ENCODE measurements at places on chromosomes 7 and 10. TPM values are rescaled to one million over a fixed set of nuclear protein-coding genes. Genes with fewer than 3 reads are reported as not detected.
A peak's percentile ranks its signal among the peaks of the same experiment; 100 is the strongest.

The ATP6V0A4 gene
- not detected for total RNA-seq

GRCh38 chr10:70284542-70285475 lies 1.0 kb upstream of the NPFFR1 start:
- no peaks in the 10 kb centered on the region for H3K36me3 ChIP-seq
- no peaks in the 10 kb centered on the region for H3K27me3 ChIP-seq
- H3K4me3 ChIP-seq, result no peak overlapping the region
- no peaks in the 10 kb centered on the region for H3K4me1 ChIP-seq
- no peak for DNase-seq
- no peak overlapping the region for H3K27ac ChIP-seq

DNA sequence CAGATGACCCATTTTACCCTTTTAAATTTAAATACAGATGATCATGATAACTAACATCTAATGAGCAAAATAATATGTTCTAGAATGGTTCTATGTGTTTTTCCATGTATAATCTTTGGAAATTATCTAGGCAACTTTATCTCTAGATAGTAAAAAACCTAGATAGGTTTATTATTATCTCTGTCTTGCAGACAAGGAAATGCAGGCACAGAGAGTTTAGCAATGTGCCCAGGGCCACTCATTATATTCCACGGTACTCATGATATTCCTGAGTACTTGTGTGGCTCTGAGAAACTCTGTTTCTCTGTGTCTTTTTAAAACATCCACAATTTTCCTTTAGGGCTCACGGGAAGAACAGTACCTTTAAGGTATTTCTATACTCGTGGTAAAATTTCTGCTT lies 26.4 kb upstream of the SNX13 start:
- H3K36me3 ChIP-seq, result no peaks in the 10 kb centered on the region
- no peaks in the 10 kb centered on the region for H3K4me1 ChIP-seq
- H3K27me3 ChIP-seq, result no peaks in the 10 kb centered on the region
- H3K27ac ChIP-seq, result no peak overlapping the region
- no peak overlapping the region for H3K4me3 ChIP-seq

DNA sequence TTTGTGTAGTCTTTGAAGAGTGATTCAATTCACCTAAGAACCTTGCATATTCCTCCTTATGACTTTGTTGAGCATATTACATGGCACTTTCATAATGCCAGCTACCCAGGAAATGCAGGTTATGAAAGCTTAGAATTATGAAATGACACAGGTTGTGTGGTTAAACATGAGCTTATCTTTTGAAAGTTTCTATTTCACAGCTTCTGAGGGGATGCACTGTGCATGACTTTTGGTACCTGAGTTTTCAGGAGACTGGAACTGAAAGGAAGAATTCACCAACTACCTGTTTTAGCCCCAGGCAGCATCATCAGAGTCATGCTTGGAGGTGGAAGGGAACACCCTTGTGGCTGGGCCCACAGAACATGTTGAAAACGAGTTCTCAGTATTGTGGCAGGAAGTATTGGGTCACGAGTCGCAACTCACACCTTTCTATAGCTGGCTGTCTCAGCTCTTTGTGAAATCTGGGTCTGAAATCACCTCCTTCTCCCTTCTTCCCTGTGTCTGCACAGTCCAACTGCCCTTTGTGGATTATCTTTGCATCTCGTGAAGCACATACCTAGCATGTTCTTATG lies 228.2 kb downstream of the PTEN start:
- peaks cover 33% of the 10 kb centered on the region for H3K4me1 ChIP-seq
- H3K27ac ChIP-seq, result peak overlapping the region; percentile 53
- no peaks in the 10 kb centered on the region for H3K36me3 ChIP-seq
- no peaks in the 10 kb centered on the region for H3K27me3 ChIP-seq
- no peak overlapping the region for H3K4me3 ChIP-seq

The PDE6C gene
- not detected for total RNA-seq

DNA sequence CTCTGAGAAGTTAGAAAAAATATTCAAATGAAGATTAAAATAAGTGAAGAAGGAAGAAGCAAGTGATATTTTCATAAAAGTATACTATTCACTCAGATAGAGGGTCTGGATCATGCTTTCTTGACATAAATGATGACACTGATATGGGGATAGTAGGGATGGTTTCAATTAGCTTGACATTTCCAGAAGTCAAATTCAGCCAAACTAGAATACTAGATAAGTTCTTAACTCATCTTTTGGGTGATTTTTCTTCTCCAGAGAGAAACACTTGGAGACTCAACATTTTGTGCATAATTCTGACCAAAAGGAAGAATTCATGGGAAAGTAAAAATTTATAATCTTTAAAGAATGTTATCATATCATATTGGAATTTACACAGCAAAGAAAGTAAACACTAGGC lies 152.0 kb upstream of the LRGUK start:
- H3K27ac ChIP-seq, result no peak overlapping the region
- no peaks in the 10 kb centered on the region for H3K36me3 ChIP-seq
- no peak for DNase-seq
- H3K27me3 ChIP-seq, result no peaks in the 10 kb centered on the region
- no peaks in the 10 kb centered on the region for H3K4me1 ChIP-seq

DNA sequence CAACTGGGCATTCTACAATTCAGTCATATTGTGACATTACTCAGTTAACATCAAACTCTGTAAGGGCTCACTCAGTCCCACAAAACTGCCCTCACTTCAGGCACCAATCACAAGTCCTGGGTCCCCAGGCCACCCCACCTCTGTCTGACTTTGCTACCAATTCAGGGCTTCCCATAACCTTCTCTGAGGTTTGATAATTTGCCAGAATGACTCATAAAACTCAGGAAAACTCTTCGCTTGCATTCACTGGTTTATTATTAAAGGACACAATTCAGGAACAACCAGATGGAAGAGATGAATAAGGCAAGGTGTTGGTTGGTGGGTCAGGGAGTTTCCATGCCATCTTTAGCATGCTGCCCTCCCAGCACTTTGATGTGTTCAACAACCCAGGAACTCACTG lies 41.3 kb downstream of the AVL9 start:
- H3K36me3 ChIP-seq, result no peaks in the 10 kb centered on the region
- no peaks in the 10 kb centered on the region for H3K4me1 ChIP-seq
- DNase-seq, result no peak
- no peaks in the 10 kb centered on the region for H3K27me3 ChIP-seq

DNA sequence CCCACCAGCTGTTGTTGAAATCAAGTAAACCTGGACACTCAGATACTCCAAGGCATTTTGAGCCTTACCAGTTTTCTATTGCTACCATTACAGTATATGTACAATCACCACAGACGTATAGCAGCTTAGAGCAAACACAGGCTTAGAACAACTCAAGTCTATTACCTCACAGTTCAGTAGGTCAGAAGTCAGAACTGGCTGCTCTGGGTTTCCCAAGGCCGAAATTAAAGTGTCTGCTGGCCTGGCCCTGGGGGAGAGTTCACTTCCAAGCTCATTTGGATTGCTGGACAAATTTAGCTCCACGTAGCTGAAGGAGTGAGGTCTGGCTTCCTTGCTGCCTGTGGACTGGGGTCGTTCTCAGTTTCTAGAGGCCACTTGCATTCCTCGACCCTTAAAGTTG lies 260.1 kb upstream of the LRRN3 start:
- H3K27ac ChIP-seq, result no peak overlapping the region
- H3K4me3 ChIP-seq, result no peak overlapping the region
- H3K27me3 ChIP-seq, result no peaks in the 10 kb centered on the region
- peaks cover 8% of the 10 kb centered on the region for H3K4me1 ChIP-seq
- H3K36me3 ChIP-seq, result no peaks in the 10 kb centered on the region

DNA sequence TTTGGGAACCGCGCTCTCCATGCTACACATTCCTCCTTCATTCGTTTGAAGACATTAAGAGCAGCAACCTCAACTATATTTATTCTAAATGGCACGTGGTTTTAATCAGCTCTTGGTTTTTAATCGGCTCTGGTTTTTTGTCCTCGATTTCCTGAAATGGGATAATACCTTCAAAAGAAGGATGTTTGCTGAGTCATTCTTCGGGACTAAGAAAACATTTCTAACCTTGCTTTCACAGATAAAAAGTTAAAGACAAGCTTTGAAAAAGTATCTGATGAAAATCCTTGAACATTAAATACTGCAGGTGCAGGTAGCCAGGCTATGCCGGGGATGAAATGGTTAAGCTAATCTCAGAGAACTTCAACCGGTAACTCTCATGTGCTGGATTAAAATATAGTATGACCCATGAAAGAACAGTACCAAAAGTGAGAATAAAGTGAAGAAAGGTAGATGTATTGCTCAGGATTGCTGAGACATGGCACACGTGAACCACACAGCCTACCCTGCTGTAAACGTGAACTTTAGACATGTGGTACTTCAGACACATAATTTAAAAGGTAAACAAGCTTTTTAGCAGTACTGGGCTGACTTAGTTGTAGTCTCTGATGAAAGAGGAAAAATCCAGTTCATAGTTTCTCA lies 89.1 kb downstream of the PTPRN2 start:
- H3K4me1 ChIP-seq, result no peaks in the 10 kb centered on the region
- no peaks in the 10 kb centered on the region for H3K36me3 ChIP-seq
- no peak overlapping the region for H3K4me3 ChIP-seq
- H3K27me3 ChIP-seq, result no peaks in the 10 kb centered on the region

The NYAP1 gene
- total RNA-seq, result 0.36 TPM

DNA sequence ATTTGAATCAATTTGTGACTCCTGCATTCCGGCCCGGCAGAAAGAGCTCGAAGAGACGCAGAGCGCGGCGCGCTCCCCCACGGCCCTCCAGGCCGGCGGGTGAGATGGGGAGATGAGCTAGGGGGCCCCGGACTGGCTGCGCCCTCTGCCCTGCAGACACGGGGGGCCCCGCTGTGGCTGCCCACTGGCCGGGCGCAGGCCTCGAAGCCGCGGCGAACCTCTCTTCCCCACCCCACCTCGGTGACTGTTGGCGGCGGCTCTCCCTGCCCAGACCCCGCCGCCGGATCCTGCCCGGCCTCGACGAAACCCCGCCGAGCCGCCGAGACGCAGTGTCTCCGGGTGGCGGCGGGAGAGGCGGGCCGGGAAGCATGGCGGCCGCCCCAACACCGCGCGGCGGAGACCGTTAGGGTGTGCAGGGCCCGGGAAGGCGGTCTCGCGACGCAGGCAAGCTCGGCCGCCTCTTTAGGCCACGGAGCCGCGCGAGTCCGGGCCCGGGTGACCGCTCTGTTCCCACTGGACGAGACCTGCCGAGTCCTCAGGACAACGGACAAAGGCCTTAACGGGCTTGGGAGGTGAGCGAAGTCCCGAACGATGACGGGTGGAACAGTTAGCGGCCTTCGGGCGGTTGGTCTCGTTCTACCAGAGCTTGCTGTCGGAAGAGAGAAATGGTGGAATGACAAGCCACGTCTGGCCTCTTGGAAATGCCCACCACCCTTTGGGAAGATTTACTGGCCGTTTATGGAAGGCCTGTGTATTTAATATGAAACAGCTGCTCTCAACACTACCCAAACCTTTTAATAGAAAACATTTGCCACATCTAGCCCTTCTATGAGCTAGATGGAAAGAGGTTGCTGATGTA lies 24.3 kb downstream of the NUP42 start:
- no peak overlapping the region for H3K4me3 ChIP-seq
- peak; percentile 37 for DNase-seq
- peak overlapping the region; percentile 50 for H3K27ac ChIP-seq
- H3K36me3 ChIP-seq, result peaks cover under 1% of the 10 kb centered on the region

The CCDC172 gene
- total RNA-seq, result not detected

DNA sequence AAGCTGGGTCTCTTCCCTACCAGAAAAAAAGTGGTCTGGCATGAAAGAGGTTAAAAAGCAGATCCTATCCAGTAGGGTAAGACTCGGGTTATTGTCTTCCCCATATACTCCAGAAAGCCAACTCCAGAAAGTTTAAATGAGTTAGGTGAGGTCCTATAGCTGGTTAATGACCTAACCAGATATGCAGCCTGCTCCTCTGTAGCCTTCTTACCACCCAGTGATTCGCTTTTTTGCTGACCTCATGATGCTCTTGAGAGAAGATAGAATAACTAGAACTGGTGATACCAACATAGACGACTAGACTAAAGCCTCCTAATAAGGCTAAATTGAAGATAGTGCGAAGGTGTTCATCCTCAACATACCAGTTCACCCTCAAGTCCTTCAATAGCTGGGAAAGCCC lies 675 bp upstream of the GIMAP1 start:
- peak overlapping the region; percentile 86 for H3K27ac ChIP-seq
- DNase-seq, result no peak
- H3K4me1 ChIP-seq, result peaks cover 43% of the 10 kb centered on the region
- peaks cover 16% of the 10 kb centered on the region for H3K36me3 ChIP-seq
- no peaks in the 10 kb centered on the region for H3K27me3 ChIP-seq
- H3K4me3 ChIP-seq, result peak overlapping the region; percentile 88

DNA sequence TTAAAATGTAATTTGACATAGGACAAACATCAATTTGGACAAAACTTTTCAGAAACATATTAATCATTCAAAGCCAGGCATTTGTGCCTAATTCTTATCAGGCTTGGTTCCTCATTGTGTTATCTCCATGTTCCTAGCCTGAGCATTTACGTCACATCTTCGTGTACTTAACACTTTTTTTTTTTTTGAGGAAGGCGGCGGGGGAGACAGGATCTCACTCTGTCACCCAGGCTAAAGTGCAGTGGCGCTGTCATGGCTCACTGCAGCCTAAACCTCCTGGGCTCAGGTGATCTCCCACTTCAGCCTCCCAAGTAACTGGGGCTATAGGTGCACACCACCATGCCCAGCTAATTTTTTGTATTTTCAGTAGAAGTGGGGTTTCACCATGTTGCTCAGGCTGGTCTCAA lies 19.8 kb downstream of the HNRNPA2B1 start:
- no peaks in the 10 kb centered on the region for H3K4me1 ChIP-seq
- no peaks in the 10 kb centered on the region for H3K36me3 ChIP-seq
- no peaks in the 10 kb centered on the region for H3K27me3 ChIP-seq

All from naive thymus-derived CD4-positive, alpha-beta T cell (primary cell).